ENCODE measurements at places on chromosomes 7 and 10. TPM values are rescaled to one million over a fixed set of nuclear protein-coding genes. Genes with fewer than 3 reads are reported as not detected.

The ZNF804B gene
- total RNA-seq = not detected

The MARVELD1 gene
- total RNA-seq = 12.1 TPM

The PITX3 gene
- total RNA-seq = not detected

The NPFFR1 gene
- not detected for total RNA-seq

The ALKBH4 gene
- 11.6 TPM for total RNA-seq

The HKDC1 gene
- total RNA-seq = 2.1 TPM

The PRSS2 gene
- total RNA-seq = not detected

The HMX2 gene
- total RNA-seq = not detected

The HOXA11 gene
- total RNA-seq = not detected

The HECW1 gene
- 6.1 TPM for total RNA-seq

The PLCE1 gene
- 0.33 TPM for total RNA-seq

The CH25H gene
- total RNA-seq = 8.2 TPM

The MYH16 gene
- total RNA-seq = not detected

The MTURN gene
- 16.9 TPM for total RNA-seq

The PSMG3 gene
- 21.3 TPM for total RNA-seq

The NUTM2D gene
- 1.3 TPM for total RNA-seq

The CPN1 gene
- not detected for total RNA-seq

The ETV1 gene
- total RNA-seq = 26.4 TPM

The TEX36 gene
- total RNA-seq = not detected

The RRP12 gene
- total RNA-seq = 10.5 TPM

The MRLN gene
- not detected for total RNA-seq

The ITGA8 gene
- total RNA-seq = 1.3 TPM

The NEBL gene
- total RNA-seq = 0.33 TPM

The FOXL3 gene
- total RNA-seq = not detected

The SMARCD3 gene
- total RNA-seq = 23.8 TPM

The HOXA2 gene
- 1.0 TPM for total RNA-seq

The CALHM3 gene
- not detected for total RNA-seq

The JAKMIP3 gene
- under 0.01 TPM for total RNA-seq

The CALCR gene
- total RNA-seq = not detected

The AS3MT gene
- 8.1 TPM for total RNA-seq

The OR6V1 gene
- total RNA-seq = not detected

The MYOZ1 gene
- 0.17 TPM for total RNA-seq

The CDHR3 gene
- total RNA-seq = 4.9 TPM

The GPR26 gene
- total RNA-seq = not detected

The HSPA12A gene
- total RNA-seq = 9.5 TPM

The GRID2IP gene
- not detected for total RNA-seq

The STYXL1 gene
- 49.0 TPM for total RNA-seq

The LRRN3 gene
- 1.8 TPM for total RNA-seq

The LLCFC1 gene
- not detected for total RNA-seq

The C7orf57 gene
- total RNA-seq = not detected

The ACTL6B gene
- total RNA-seq = not detected

The KLF14 gene
- under 0.01 TPM for total RNA-seq

The FFAR4 gene
- total RNA-seq = not detected

The GIMAP7 gene
- not detected for total RNA-seq

The ANKMY2 gene
- total RNA-seq = 33.1 TPM
